HuH-7 (cell line): ENCODE measurements at places on chromosomes 3 and 15.

- DNase-seq: peak; percentile 13
Measured at GRCh38 chr3:71512000-71512399, 71.5 kb downstream of the FOXP1 start.

DNA sequence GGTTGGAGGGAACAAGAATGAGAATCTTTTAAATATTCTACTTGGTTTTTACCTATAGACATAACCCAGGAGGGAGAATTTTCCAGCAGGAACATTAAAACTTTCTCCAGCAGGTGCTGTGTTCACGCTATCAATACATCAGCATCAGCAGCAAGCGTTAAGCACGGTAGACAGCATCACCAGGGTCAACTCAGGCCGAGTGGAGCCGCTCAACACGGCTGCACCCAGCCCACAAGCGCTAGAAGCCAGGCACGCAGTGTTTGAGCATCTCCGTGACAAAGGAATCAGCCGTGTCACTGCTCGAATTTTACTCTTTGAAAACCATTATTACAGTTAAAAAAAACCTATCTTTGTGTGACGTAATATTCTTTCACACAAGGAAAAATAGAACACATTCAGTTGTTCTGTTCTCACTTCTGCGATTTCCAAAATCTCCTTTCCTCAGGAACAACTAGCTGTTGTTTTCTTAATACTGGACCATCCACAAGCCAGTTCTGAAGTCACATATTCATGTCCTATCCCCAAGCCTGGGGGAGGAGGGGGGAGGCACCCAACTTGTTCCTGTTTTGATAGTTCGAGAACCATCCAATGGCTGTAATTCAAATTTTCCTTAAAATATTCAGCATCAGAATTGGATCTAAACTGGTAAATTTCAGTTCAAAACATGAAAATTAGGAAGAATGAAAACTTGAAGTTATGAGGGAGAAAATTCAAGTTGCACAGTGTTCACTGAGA is 77.9 kb downstream of the ADAMTS17 start:
- no peak for DNase-seq

- DNase-seq: no peak
Measured at GRCh38 chr15:56058986-56059385, 65.6 kb upstream of the NEDD4 start.

DNA sequence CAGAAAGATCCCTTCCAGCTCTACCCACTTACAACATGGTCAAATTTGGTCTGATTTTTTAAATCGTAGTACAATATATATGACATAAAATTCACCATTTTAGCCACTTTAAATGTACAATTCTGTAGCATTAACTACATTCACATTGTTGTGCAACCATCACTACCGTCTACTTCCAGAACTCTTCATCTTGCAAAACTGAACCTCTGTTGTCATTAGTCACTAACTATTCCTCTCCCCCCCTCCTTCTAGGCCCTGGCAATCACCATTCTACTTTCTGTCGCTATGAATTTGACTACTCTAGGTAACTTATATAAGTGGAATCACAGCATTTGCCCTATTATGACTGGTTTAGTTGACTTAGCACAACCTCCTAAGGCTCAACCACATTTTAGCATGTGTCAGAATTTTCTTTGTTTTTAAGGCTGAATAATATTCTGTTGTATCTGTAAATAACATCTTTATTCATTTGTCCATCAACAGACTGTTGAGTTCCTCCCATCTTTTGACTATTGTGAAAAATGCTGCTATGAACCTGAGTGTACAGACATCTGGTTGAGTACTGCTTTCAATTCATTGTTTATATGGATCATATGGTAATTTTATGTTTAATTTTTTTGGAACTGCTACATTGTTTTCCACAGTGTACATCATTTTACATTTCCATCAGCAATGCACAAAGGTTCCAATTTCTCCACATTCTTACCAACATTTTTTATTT is 35.5 kb upstream of the CCR2 start:
- no peak for DNase-seq

- no peak for DNase-seq
Measured at GRCh38 chr3:27610800-27611525, 111.2 kb downstream of the EOMES start.

- no peak for DNase-seq
Measured at GRCh38 chr3:189588070-189588469, 43.1 kb upstream of the TP63 start.

DNA sequence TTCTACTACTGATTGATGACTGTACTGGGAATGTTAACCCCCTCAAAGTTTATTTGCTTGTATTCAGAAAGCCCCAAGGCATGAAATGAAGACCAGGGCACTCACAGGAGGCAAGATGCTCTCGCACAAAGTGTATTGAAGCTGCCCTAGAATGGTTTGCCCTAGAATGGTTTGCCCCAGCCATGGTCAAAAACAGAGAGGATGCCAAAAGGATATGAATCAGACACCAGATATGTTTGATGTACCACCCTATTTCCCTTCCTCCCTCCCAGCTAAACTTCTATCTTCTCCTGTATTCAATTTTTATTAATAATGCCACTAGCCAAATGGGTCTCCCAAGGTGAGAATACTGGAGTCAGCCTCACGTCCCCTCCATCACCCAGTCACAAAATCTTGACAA is 101.3 kb downstream of the TMCO5A start:
- DNase-seq: no peak

GRCh38 chr15:76147906-76148570 is 88.3 kb downstream of the TMEM266 start:
- DNase-seq: peak; percentile 95
